HT1080 (cell line): ENCODE measurements at places on chromosomes 12 and 14. TPM values are rescaled to one million over a fixed set of nuclear protein-coding genes. Genes with fewer than 3 reads are reported as not detected.

The RBM19 gene
- total RNA-seq, result 31.6 and 36.6 TPM in 2 replicates

The GOLGA5 gene
- 20.4 and 23.6 TPM in 2 replicates for total RNA-seq

DNA sequence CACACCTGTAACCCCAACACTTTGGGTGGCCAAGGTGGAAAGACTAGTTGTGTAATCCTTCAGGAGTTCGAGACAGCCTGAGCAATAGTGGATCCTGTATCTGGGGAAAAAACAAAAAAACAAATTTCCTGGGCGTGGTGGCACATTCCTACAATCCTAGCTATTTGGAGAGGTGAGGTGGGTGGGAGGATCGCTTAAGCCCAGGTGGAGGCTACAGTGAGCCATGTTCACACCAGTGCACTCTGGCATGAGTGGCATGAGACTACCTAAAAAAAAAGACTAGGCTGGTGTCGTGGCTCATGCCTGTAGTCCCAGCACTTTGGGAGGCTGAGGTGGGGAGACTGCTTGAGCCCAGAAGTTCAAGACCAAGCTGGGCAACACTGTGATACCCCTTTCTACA, 17.2 kb downstream of the PTGES3 start:
- no peak for DNase-seq

DNA sequence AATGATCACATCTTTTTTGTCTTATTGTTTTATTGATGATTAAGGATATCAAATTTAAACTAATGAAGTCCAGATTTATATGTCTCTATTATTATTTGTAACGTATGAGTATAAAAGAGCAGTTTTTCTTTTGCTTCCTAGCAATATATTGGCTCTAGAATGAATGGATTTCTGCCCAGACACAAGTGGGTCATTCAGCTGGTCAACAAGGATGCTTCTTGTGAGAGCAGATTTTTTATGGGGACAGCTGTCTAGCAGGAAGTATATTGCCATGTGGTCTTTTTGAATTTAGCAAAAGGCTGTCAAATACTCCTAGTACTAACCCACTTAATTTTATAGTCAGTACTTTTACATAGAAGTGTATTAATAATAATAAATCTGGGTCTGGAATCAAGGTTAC, 1071.1 kb upstream of the FLRT2 start:
- DNase-seq, result no peak

- no peak for DNase-seq
These were observed 200.6 kb downstream of the AEBP2 start for GRCh38 chr12:19639781-19640415.

DNA sequence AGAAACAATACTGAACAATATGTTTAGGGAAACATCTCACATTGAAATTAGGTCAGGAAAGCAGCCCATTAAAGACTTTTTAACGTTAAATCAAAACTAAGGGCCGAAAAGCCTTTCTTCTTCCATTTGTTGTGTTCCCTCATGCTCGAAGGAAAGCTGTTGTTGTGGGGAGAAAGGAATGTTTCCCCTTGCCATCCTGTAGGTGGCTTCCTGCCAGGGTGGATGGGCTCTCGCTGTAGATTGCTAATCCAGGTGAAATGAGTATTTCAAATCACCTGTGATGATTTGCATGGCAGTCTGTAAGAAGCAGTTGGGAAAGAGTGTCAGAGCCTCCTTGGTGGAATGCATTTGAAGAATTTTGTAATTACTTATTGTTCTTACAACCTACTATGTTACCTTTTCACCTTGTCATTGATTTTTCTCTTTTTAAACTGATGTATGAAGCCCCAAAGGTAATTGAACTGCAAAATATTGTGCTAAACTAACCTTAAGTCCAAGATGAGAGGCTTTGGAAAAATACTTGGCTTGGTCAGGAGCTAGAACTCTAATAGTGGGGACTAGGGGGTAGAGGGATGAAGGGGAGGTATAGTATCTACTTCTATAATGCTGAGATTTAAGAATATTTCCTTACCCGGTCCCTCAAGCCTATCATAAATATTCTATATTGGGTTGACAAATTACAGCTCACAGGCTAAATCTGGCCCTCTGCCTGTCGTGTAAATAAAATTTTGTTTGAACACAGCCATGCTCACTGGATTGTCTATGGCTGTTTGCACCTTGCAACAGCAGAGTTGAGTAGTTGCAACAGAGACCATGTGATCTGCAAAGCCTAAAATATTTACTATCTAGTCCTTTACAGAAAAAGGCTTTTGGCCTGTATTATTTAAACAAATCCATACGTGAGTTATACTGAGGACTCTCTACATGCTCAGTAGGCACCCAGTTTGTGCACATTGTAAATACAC, 7.7 kb upstream of the DCP1B start:
- no peak for DNase-seq

- DNase-seq, result no peak
These were observed 16.4 kb downstream of the BCL2L14 start for GRCh38 chr12:12086973-12087692.

The TMEM19 gene
- total RNA-seq, result 41.8 and 55.8 TPM in 2 replicates

DNA sequence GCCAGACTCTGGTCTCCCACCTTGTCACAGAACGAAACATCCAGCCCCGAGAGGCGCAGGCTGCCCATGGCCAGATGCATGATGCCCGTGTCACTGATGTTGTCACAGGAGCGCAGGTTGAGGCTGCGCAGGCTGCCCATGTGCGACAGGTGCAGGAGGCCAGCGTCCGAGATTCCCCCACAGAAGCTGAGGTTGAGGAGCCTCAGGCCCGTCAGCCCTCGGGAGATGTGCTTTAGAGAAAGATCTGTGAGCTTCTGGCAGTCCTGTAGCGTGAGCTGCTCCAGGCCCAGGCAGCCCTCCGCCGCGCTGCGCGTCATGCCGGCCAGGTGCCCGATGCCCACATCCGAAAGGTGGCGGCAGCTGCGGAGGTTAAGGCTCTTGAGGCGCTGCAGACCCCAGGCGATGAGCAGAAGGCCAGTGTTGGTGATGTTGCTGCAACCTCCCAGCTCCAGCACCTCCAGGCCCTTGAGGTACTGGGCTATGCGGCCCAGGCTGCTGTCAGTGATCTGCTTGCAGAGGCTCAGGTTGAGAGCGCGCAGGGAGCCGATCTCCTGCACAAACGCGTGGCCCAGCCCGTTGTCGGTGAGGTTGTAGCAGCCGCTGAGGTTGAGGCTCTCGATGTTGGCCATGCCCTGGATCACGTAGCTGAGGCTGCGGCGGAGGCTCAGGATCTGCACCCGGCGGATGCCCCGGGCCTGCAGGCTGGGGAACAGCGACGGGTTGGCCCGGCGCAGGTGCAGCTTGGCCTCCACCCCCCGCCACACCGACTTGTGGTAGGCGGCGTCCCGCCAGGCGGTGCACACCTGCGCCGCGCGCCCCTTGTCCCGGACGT, 991 bp downstream of the FBXL14 start:
- DNase-seq, result peak; percentile 39

DNA sequence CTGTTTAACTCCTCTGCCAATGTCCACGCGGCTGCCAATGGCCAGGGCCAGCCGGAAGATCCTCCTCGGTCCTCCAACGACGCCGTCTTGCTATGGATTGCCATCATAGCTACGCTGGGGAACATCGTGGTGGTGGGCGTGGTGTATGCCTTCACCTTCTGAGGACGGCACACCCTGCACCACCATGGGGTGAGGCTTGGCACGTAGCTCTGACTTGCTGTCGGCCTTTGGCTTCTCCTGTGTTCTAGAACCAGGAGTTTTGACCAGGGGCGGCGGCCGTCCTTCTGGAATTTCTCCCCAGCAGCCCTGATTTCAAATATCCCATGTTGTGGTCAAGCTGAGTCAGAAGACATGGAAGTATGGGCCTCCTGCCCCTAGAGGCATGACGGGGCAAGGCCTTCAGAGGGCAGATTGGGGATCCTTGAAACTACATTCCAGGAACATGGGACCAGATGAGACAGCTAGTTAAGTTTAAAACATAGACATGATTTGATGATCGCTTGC, 47.5 kb downstream of the C14orf132 start:
- DNase-seq, result peak; percentile 28

- DNase-seq, result peak; percentile 52
These were observed 398.5 kb downstream of the FSCB start for GRCh38 chr14:44108601-44109000.

- no peak for DNase-seq
These were observed 11.8 kb upstream of the FBXO21 start for GRCh38 chr12:117202033-117202432.

- DNase-seq, result no peak
These were observed 536 bp upstream of the DAAM1 start for GRCh38 chr14:59187802-59188460.

GRCh38 chr12:13222076-13222475, 25.6 kb downstream of the EMP1 start:
- no peak for DNase-seq

- DNase-seq, result peak; percentile 46
These were observed 29.3 kb upstream of the PNMA1 start for GRCh38 chr14:73743431-73743931.

DNA sequence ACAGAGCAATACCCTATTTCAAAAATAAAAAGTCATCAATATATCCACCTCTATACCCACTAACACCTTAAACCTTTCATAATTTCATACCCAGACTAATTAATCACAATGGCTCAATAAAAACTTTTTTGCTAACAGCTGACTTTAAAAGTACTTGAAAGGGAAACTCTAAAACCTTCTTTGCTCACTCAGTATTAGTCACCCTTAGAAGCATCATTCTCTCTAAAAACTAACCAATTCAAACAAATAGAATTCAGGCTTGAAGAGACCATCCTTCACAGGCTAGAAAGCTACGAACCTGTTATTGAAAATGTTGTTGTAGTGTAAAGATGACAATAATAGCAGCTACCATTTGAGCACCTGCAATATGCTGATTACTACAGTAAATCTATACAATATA, 37.2 kb downstream of the HECTD1 start:
- DNase-seq, result no peak

DNA sequence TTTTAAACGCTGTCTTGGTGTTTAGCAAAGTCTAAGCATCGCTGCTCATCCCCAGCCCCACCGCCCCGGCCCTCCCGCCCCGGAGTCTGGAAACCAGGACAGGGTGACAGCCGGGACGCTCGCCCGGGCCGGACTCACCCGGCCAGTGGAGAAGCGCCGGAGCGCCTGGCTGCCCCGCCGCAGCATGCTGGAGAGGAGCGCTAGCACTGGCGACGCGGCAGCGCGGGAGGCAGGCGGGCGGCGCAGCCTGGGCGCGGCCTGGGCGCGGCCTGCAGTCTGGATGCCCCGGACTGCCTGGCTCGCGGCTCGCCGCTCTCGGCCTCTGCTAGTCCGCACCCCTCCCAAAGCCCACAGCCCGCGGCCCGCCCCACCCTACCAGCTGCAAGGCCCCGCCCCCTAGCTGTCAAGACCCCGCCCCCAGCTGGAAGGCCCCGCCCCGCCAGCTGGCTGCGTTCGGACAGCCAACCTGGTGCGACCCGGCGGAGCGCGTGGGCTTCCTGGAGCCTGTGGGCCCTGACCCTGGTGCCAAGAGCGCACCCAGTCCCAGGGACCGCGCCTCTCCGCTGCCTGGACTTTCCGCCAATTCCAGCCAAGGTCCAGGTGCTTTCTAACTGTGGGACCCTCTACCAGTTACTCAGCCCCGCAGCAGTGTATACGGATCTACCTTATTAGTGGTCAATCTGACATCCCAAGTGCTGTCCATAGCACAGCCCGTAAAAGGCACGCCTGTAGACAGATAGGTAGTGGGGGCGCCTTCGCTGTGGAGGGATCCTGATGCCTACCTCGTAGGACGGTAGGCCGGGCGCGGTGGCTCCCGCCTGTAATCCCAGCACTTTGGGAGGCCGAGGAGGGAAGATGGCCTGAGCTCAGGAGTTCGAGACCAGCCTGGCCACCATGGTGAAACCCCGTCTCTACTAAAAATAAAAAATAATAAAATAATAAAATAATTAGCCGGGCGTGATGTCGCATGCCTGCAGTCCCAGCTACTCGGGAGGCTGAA, at the start of gene ALDH1L2:
TSS of gene ALDH1L2 (minus strand) at position 208 of the 1,000 bp plus-strand sequence. CDS start at position 186, 22 bp downstream.
- DNase-seq, result peak; percentile 6

- peak; percentile 24 for DNase-seq
These were observed 14.0 kb downstream of the CCND2 start for GRCh38 chr12:4287325-4288211.

DNA sequence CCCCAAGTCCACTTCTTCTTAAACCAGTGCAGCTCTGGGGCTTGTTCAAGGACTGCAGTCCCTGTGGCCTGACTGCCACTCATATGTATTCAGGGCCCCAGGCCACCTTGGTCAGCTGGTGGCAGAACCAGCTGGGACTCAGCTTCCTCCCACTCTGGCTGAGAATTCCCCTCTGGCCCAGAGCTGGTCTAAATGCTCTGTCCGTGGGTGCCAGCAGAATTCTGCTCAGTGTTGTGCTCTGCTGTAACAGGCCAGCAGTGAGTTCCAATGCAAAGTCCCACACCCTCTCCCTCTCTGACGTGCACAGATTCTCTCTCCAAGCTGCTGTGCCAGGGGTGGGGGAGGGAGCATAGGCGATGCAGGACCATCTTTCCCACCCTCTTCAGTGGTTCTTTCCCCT, 210.4 kb upstream of the RGS6 start:
- DNase-seq, result no peak

GRCh38 chr14:67852926-67853604, 33.5 kb downstream of the RAD51B start:
- DNase-seq, result no peak

- DNase-seq, result peak; percentile 20
These were observed 92.8 kb downstream of the SCN8A start for GRCh38 chr12:51683763-51684357.

DNA sequence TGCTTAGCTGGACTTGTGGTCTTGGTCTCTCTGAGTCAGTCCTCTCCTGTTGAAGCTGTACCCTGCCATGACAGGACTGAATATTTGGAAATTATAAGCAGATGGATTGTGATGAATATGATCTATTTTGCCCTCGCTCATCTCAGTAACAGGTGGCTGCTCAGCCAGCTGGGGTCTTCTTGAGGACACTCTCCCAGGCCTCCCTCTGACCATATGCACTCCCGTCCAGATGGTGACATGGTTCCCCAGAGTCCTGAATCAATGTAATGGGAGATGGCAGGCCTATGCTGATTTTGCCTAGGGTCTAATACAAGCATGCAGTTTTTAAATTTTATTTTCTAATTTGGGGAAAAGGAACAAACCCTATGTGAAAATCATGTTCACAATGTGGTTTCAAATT, 63.1 kb upstream of the TRHDE start:
- DNase-seq, result no peak

The GUCY2C gene
- 0.17 TPM in 1 of 2 replicates, not detected in the other for total RNA-seq

- DNase-seq, result no peak
These were observed 920.1 kb downstream of the FLRT2 start for GRCh38 chr14:86450085-86450484.

GRCh38 chr12:6958609-6959057, 7.5 kb downstream of the PTPN6 start:
- DNase-seq, result no peak

The AQP6 gene
- not detected in 2 replicates for total RNA-seq
